Kidney (tissue), 22 donors: ENCODE measurements at places on chromosomes 2 and 18. TPM values are rescaled to one million over a fixed set of nuclear protein-coding genes. Genes with fewer than 3 reads are reported as not detected.
A peak's percentile ranks its signal among the peaks of the same experiment; 100 is the strongest.

- H3K4me1 ChIP-seq: peaks cover 3% of the 10 kb centered on the region
- H3K27ac ChIP-seq: no peak overlapping the region
- no peaks in the 10 kb centered on the region for H3K36me3 ChIP-seq
- no peak overlapping the region for H3K4me3 ChIP-seq
- DNase-seq: no peak
Observed at GRCh38 chr2:102081606-102082005, 60.9 kb upstream of the IL1R1 start.

DNA sequence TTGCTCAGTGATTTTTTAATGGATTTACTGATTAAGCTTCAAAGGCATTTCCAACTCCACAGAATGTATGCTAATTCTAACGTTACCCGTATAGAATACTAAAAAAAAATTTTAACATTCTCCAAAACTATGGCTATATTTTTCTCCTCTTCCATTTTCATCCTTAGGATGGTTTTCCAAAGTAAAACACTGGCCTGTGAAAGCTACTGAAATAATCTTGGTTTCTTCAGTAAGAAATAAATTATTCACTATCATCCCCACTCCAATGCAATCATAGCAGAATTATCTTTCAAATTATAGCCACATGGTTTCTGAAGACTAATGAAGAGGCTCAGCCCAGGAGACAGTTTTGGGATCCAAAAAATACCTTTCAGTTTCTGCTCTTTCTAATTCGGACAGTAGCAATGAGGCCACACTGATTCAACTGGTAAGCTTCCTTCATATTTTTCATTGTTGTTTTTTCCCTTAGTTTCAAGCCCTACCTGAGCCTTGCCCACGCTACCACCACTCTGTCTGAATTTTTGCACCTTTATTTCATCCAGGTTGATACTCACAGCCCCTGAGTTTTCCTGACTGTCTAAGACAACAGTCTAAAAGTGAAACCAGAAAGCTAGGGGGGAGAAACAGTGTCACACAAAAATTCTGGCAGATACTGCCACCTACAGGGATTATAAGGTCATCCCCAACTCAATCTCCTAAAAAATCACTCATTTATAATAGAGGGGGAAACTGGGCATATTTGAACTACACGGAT is 887.9 kb downstream of the NRXN1 start:
- H3K27ac ChIP-seq: no peak overlapping the region
- H3K4me1 ChIP-seq: no peaks in the 10 kb centered on the region
- peak; percentile 21 for DNase-seq
- no peaks in the 10 kb centered on the region for H3K36me3 ChIP-seq
- peak overlapping the region; percentile 69 for H3K4me3 ChIP-seq

DNA sequence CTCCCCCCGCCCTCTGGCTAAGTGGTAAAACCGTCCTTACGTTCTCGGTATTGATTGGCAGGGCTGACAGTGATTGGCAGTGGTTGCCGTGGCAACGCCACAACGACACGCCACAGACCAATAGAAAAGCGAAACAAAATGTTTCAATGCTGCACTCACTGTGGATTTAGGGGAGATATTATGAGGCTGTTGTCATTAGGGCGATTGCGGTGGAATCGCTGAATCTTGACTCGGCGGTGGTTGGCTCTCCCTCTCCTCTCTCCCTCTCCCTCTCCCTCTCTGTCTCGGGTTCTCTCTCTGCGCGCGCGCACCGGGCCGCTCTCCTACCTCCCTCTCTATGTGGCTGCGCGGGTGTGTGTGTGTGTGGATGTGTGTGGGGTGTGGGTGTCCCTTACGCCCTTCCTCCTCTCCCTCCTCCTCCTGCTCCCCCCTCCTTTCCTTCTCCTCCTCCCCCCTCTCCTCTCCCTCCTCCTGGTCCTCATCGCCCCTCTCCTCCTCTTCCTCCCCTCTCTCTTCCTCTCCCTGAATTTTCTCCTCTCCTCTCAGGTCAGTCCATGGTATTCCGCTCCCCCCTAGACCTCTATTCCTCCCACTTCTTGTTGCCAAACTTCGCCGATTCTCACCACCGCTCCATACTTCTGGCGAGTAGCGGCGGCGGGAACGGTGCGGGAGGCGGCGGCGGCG is at the start of gene SIX3:
TSS of gene SIX3 (plus strand) at position 152 of the 684 bp plus-strand sequence. CDS start at position 555, 403 bp downstream.
- H3K27me3 ChIP-seq: peaks cover 64% of the 10 kb centered on the region
- no peak for DNase-seq
- H3K4me1 ChIP-seq: peaks cover 7% of the 10 kb centered on the region
- H3K36me3 ChIP-seq: no peaks in the 10 kb centered on the region
- H3K27ac ChIP-seq: no peak within 1 kb of the TSS

DNA sequence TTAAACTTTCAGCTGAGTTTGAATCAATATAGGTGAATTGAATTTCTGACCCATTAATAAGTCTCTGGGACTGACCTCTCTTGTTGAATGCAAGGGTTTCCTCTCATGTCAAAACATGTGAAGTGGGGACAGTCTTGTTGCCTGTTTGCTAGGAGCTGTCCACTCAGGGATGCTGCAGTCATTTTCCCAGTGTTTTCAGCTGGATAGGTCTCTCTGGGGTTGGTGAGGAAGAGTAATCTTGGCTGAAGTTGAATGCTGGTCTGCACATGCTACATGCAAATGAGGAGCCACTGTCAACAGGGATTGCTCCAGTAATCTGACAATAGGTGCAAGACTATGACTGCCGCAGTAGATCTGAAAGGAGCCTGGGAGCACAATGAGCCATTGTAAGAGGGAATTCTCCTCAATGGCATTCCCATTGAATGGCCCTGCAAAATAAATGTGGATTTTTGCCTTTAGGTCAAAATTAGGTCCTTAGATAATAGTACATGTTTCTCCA is 34.1 kb upstream of the IL1RL1 start:
- H3K36me3 ChIP-seq: no peaks in the 10 kb centered on the region
- H3K4me3 ChIP-seq: no peak overlapping the region
- no peak overlapping the region for H3K27ac ChIP-seq

DNA sequence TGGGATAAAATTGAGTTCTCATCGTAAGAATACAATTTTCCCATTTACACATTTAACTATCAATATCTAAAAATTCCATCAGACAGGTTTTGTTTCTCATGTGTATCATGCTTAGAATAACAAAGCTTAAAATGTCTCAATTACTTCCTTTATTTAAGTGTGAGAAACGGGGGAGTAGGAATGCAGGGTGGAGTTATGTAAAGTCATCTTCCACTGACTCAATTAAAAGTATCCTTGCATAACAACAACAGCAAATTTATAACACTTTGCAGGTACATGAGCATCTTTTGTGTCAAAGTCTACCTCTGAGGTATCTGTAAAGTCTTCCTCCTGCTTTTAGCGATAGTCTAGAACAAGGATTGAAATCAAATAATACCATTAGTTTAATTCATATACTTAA is 327.1 kb downstream of the EPHA4 start:
- no peak overlapping the region for H3K27ac ChIP-seq
- DNase-seq: no peak
- no peaks in the 10 kb centered on the region for H3K4me1 ChIP-seq
- no peak overlapping the region for H3K4me3 ChIP-seq
- H3K36me3 ChIP-seq: no peaks in the 10 kb centered on the region

- H3K27ac ChIP-seq: no peak overlapping the region
- H3K27me3 ChIP-seq: no peaks in the 10 kb centered on the region
- no peak overlapping the region for H3K4me3 ChIP-seq
- no peak for DNase-seq
- no peaks in the 10 kb centered on the region for H3K36me3 ChIP-seq
Observed at GRCh38 chr2:100944617-100945432, 57.3 kb upstream of the RPL31 start.

DNA sequence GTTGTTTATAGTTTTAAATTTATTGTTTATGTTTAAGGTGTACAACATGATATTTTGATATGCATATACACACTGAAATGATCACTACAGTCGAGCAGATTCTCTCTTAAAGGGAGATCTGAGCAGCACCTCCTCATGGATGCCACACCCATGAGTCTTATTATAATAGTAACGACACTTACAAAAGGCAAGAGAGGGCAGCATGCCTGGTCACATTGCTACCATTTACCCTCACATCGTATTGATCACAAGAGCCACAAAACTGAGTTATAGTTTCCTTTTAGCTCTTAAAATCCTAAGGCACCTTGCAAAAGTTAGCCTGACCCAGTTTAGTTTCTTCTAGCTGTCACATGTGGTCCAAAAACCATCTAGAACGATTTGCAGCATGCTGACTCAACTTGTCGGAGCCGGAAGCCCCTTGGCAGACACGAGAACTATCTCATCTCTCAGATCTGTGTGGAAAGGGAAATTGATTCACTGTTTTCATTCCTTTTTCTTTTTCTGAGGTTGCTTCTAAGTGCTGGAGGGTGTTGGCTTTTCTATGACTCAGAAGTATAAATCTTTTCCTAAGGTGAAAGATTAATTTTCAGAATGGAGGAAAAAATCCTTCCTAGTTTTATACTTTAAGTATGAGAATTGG is 85.3 kb downstream of the CDC42EP3 start:
- no peak overlapping the region for H3K27ac ChIP-seq
- no peak overlapping the region for H3K4me3 ChIP-seq
- no peaks in the 10 kb centered on the region for H3K36me3 ChIP-seq
- H3K27me3 ChIP-seq: no peaks in the 10 kb centered on the region
- peak; percentile 82 for DNase-seq

- no peaks in the 10 kb centered on the region for H3K4me1 ChIP-seq
- H3K4me3 ChIP-seq: no peak overlapping the region
- no peaks in the 10 kb centered on the region for H3K36me3 ChIP-seq
- DNase-seq: no peak
- H3K27ac ChIP-seq: no peak overlapping the region
Observed at GRCh38 chr2:161839926-161840325, 215.7 kb downstream of the SLC4A10 start.

GRCh38 chr2:189412330-189412953 is 28.8 kb upstream of the WDR75 start:
- no peaks in the 10 kb centered on the region for H3K4me1 ChIP-seq
- H3K27ac ChIP-seq: no peak overlapping the region
- DNase-seq: no peak
- no peaks in the 10 kb centered on the region for H3K27me3 ChIP-seq

DNA sequence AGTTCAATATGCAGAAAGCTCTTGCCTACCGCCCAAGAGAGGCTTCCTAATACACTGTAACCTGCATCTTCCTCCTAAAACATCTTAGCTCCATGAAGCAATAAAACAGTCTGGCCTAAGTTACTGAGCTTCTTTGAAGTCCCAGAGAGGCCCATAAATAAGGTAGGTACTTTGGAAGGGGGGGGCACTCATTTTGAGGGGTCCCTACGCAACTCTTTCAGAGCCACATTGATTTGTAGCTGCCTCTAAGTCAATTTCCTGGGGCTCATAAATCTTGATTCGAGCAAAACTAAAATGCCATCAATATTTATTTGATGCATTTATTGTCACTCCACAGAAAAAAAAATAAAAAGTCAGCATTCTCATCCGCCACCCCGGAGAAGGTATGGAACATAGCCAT is 60.4 kb upstream of the SIX2 start:
- no peak overlapping the region for H3K27ac ChIP-seq
- DNase-seq: peak; percentile 78
- no peaks in the 10 kb centered on the region for H3K27me3 ChIP-seq
- no peaks in the 10 kb centered on the region for H3K36me3 ChIP-seq
- no peak overlapping the region for H3K4me3 ChIP-seq

DNA sequence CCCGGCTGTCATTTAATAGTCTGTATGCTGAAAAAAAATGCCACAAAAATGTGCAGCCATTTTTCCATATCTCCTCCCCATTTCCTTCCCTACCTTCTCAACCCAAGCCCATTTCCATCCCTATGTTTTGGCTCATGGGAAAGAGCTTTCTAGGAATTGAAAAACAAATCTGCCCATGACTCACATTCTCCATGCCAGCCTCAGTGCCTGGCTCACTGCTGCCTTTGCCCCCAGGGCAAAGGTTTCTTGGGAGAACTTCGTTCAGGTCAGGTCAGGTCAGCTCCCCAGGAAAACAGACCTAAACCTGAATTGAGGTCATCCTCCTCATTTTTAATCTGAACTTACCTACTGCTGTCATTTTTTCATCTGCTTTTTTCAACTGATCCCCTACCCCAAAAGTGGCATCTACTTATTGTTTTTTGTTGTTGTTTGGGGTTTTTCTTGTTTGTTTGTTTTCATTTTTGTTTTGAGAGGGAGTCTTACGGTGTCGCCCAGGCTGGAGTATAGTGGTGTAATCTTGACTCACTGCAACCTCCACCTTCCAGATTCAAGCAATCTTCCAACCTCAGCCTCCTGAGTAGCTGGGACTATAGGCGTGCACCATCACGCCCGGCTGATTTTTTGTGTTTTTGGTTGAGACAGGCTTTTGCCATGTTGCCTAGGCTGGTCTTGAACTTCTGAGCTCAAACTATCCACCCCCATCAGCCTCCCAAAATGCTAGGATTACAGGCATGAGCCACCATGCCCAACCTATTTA is 66.7 kb downstream of the FECH start:
- DNase-seq: no peak
- no peaks in the 10 kb centered on the region for H3K4me1 ChIP-seq
- H3K27me3 ChIP-seq: no peaks in the 10 kb centered on the region
- H3K4me3 ChIP-seq: no peak overlapping the region
- H3K27ac ChIP-seq: no peak overlapping the region

DNA sequence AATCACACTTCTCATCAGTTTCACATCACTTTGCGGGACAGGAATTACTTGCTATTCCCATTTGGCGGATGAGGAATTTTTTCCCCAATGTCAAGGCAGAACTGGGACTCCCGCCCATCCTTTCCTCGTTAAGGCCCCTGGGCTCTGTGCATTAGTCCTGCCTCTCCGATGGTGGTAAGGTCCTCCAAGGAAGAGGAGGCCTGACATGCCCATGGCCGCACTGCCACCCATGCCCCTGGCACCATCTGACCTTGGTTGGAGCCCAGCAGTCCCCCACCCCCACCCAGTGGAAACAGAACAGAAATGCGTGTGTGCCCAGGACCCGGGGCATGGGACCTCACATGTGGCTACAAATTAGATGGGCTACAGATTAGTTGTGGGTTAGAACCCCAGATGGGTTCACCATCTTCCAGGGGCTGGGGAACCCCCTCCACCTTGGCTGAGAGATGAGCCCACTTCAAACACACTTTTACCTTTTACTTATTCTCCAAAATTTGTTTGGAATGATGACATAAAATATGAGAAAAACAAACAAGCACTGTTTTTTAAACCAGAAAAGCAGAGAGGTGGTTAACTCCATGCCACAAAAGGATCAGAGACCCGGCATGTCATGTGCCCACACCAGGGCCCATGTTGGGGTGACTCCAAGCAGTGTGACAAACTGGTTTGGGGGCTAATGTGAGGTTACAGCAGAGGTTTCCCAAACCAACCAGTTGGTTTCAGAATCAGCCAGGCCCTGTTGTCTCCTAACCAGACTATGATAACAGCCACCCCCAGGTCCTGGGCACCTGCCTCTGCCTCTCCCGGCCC is 11.0 kb upstream of the DUSP2 start:
- no peaks in the 10 kb centered on the region for H3K27me3 ChIP-seq
- H3K4me1 ChIP-seq: no peaks in the 10 kb centered on the region
- H3K36me3 ChIP-seq: no peaks in the 10 kb centered on the region

CCBE1 gene
- total RNA-seq: 2.2 TPM

FIGN gene
- 8.0 TPM for total RNA-seq

NT5DC4 gene
- not detected for total RNA-seq

POMC gene
- total RNA-seq: 1.5 TPM

TEKT4 gene
- total RNA-seq: 0.16 TPM

PLGLB1 gene
- 4.1 TPM for total RNA-seq

TGFA gene
- total RNA-seq: 30.8 TPM

LIMS3 gene
- 1.5 TPM for total RNA-seq
